ENCODE measurements at places on chromosomes 7 and 10. TPM values are rescaled to one million over a fixed set of nuclear protein-coding genes. Genes with fewer than 3 reads are reported as not detected.

- no peaks in the 10 kb centered on the region for H3K36me3 ChIP-seq
- no peaks in the 10 kb centered on the region for H3K27me3 ChIP-seq
- no peak for DNase-seq
- H3K27ac ChIP-seq, result no peak overlapping the region
- no peak overlapping the region for H3K4me3 ChIP-seq
- H3K4me1 ChIP-seq, result no peaks in the 10 kb centered on the region
Measured at GRCh38 chr10:71486484-71487114, 89.9 kb downstream of the CDH23 start.

- H3K4me1 ChIP-seq, result no peaks in the 10 kb centered on the region
- H3K4me3 ChIP-seq, result no peak overlapping the region
- no peaks in the 10 kb centered on the region for H3K36me3 ChIP-seq
- no peak for DNase-seq
- no peak overlapping the region for H3K27ac ChIP-seq
Measured at GRCh38 chr7:24723178-24723530, 34.1 kb downstream of the GSDME start.

DNA sequence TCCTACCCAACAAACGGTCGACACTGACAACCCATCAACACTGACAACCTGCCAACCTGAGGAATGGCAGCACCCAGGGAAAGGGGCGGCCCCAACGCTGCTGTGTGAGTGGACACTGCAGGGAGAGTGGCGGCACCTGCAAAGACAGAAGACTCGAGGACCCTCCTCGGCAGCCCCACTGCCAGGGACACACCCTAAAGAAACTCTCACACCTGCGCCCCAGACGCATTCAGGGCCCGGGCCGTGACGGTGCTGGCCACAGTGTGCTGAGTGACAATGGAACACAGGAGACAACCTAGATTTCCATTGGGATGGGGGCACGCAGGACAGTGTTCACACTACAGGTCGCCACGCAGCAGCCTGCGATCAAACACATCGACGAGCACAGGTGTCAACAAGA is 3.6 kb downstream of the CAMK2B start:
- no peaks in the 10 kb centered on the region for H3K4me1 ChIP-seq
- no peak for DNase-seq
- no peak overlapping the region for H3K4me3 ChIP-seq
- H3K27ac ChIP-seq, result no peak overlapping the region
- H3K36me3 ChIP-seq, result no peaks in the 10 kb centered on the region
- no peaks in the 10 kb centered on the region for H3K27me3 ChIP-seq

CFAP46 gene
- not detected for total RNA-seq

GATA3 gene
- total RNA-seq, result not detected

PDE6C gene
- not detected for total RNA-seq
